ENCODE measurements at places on chromosomes 7 and 10.

DNA sequence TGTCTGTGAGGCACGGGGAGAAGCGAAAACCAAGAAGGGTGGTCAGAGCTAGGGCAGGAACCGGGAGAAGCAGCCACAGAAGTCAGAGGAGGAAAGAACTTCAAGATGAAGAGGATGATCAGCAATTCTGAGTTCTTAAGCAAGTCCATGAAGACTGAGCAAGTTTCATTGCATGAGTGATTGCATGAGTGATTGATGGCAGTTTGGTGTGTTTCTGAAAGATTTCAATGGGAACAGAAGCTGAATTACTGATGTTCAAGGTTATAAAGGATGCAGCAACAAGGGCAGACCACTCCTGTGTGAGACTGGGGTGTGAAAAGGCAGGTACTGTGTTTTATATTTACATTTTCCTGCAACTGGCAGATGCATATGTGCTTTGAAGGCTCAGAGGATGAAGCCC is 35.4 kb downstream of the CCNY start:
- DNase-seq = no peak

DNA sequence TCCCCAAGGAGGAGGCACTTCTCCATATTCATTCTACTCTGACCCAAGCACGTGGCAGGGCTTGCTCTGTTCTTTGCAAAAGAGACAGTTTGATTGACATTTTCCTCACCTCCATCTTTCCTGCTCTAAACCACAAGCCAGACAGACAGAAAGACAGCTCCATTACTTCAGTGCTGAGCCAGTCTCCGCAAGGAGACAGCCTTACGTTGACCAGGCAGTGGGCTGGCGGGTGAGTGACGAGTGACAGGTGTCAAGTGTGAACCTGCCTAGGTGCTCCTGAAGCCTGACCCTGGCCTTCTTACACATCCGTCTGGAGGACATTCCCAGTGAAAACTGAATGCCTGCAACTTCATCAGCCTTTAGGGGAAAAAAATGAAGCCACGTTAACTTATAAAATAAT is 314.6 kb downstream of the TNS3 start:
- no peak for DNase-seq

DNA sequence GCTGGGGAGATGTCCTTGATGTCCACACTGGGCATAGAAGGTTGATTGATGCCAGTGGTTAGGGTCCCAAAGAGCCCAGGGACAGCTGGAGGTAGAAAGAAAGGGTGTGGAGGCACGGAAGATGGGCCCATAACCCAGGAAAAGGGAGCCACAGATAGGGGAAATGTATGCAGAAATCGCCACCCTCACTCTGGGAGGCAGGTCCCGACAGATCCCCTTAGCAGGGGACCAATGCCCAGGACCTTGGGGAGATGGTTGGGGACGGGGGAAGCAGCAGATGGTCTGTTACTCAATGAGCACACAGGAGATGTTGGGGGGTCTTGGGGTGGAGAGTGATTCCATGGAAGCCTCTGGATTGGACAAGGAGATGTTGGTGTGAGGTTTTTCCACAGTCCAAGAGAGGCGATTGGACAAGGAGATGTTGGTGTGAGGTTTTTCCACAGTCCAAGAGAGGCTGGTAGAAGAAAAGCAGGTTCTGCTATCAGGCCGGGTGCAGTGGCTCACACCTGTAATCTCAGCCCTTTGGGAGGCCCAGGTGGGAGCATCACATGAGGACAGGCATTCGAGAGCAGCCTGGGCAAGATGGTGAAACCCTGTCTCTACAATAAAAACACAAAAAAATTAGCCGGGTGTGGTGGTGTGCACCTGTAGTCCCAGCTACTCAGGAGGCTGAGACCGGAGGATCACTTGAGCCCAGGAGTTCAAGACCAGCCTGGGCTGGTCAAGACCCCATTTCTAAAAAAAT is 7.0 kb upstream of the PPP1R35 start:
- DNase-seq = no peak

- DNase-seq = no peak
These were observed 178.8 kb downstream of the REEP3 start for GRCh38 chr10:63699785-63700613.

DNA sequence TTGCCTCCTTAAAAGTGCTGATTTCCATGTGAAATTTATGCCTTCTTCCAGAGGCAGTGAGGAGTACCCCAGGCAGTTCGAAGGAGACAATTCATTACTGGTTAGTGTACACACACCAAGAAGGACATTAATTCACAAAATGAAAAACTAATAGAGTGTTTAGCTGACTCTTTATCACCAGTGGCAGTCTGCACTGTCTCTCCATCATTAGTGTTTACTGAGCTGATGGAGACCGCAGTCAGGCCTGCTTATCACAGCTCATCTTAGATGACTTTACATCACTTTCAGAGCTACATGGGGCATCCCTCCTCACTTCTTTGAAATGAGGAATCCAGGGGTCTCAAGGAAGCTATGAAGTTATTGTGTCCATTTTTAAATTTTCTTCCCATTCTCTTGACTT is 155.5 kb upstream of the LRGUK start:
- no peak for DNase-seq

DNA sequence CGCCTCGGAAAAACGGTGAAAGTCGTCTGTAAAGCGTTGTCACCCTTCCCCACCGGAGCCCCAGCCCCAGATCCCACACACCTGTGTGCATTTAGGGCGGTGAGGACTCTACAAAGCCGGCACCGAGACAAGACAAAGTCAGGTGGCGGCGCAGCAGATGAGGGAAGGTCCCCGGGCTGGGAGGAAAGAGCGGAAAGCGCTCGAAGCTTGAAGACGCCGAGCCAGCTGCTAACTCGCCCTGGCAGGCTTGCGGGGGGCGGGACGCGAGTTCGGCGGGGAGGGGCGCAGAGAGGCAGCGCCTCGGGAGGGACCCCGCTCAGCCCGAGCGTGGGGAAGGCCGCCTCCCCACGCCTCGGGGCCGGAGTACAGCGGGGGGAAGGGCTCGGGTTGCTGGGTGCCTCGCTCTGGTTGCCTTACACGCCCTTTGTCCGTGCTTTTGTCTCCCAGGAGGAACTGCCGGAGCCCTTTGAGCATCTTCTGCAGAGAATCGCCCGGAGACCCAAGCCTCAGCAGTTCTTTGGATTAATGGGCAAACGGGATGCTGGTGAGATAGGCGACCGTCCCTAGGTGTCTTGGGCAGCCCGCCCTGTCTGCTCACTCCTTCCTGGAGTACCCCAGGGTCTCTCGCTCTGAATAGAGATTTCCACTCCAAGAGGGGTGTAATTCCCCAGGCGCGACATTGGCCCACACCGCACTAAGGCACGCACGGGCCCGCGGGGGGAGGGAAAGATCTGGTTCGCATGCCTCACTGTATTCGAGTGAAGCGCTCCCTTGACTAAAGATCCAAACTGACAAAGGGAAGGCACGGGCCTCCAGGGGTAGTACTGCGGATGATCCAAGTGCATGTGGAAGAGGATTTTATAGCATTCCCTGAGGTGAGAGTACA is 1.6 kb downstream of the TAC1 start:
- DNase-seq = peak; percentile 17

All from D721Med (cell line).